ENCODE measurements at places on chromosomes 6 and 20.

DNA sequence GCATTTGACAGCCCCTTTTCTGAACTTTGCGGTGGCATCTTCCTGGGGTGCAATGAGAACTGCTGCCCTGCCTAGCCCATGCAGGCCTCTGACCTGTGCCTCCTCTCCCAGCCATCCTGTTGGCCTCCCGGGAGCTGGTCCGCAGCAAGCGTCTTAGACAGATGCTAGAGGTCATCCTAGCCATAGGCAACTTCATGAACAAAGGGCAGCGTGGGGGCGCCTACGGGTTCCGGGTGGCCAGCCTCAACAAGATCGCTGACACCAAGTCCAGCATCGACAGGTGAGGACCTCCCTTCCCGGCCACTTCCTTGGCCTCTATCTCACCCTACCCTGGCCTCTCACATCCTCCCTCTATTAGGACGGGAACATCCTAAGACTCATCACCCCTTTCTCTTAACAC lies 37.6 kb downstream of the MOCS1 start:
- DNase-seq = no peak

DNA sequence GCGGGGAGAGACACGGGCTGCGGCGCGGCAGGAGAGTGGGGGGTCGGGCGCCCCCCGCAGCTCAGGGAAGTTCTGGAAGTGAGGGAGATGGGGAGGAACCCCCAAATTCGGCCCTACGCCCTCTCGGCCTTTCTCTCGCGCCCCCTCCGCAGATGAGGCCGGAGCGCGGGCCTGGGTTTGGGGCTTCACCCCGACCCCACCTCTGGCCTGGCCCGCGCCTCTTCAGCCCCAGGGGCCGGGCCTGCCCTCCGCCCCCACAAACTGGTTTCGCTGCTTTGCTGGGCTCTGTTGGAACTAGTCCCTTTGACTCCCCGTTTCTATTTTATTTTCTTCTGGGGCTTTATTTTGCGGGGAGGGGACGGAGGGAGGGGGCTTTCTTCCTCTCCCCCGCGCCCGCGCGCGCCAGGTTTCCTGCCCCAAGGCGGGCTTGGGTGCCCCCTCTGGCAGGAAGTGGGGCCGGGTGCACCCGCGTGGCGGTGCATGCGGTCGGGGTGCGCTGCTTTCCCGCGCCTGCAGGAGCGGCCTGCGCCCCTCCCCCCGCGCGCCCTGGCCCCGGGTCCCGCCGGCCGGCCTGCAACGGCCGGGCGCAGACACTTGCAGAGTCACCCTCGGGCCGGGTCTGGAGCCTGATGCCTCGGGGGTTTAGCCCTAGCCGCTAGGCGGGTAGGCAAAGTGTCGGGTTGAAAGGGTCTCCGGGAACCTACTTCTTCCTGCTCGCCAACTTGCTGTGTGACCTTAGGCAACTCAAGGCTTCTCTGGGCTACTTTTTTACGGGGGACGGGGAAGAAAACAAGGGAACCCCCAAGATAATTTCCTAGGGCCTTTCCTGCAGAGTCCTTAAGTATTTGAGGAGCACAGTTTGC lies 1.3 kb downstream of the HMGA1 start:
- DNase-seq = no peak

- no peak for DNase-seq
Measured at GRCh38 chr6:158251565-158251964, 60.7 kb upstream of the TULP4 start.

- no peak for DNase-seq
Measured at GRCh38 chr6:158850807-158851115, 31.6 kb upstream of the EZR start.

DNA sequence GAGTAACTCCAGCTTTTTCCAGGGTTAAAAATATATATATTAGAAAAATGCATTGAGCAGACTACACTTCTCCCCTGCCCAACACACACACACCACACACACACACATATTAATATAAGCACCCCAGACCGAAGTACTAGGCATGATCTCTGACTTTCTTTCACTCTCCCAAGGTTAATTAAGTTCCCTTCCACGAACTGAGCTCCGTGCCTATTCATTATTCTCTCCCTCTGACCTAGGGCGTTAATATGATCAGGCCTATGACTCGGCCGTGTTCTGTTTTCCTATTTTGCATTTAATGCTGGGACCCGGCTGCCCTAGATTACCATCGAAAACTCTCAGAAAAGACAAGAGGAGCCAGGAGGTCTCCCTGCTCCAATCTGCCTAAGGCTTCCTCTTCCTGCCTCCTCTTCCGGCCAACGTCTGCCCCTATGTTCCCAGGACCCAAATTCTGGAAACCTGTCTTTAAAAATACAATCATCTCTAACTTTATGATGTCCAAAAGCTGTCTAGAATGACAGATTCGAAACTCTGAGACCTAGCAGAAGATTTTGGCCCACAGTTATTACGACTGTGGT lies 6.1 kb upstream of the POU3F2 start:
- no peak for DNase-seq
